Left cardiac atrium (tissue), 4 donors: ENCODE measurements at places on chromosomes 12 and 14.

DNA sequence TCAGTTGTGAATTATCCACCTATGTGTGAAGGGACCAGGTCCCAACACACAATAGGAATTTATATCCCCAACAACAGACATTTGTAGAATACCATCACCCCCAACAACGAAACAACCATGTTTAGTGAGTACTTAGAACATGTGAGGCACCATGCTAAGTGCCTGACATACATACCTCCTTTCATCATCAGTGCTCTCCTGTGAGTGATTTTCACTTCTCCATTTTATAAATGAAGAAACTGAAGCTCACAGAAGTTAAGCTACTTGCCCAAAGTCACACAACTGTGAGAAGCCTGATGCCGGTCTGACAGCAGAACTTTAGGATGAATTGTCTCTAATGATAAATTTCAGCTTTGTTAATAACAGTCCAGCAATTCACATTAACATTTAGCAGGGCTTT is 35.4 kb downstream of the SPTB start:
- DNase-seq = no peak

DNA sequence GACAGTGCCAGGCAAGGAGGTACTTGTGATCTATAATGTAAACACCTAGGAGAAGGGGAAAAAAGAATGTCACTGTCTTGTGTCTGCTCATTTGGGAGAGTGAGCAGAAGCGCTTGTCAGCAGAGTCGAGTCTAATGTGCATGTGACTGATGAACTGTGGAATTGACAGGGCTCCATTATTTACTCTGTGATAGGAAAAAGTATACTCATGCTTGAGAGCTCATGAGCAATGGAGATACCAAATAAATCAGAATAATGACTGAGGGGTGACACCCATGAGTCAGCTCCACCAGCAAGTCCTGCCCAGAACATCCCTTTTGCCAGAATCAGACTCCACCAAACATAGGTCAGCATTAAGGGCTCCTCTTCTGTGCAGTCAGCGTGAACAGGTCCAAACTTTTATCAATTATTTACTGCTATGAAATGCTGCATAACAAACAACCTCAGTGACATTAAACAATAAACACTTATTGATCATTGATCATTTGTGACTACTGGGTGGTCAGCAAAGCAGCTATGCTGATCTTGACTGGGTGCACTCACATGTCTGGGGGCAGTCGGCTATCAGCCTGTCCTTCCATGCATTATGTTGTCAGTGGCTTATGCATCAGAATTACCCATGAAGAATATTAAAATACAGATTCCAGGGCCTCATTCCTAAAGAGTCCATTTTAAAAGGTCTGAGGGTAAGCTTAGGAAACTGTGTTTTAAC is 29.2 kb upstream of the WSCD2 start:
- DNase-seq = no peak

- DNase-seq = no peak
These were observed 74.0 kb downstream of the FERMT2 start for GRCh38 chr14:52876806-52877205.

- DNase-seq = no peak
These were observed 53.8 kb downstream of the GXYLT1 start for GRCh38 chr12:42090899-42091298.

GRCh38 chr14:92696366-92696765 is 52.1 kb downstream of the LGMN start:
- DNase-seq = no peak

GRCh38 chr14:24277606-24278321 is 6.4 kb upstream of the RABGGTA start:
- DNase-seq = no peak

- no peak for DNase-seq
These were observed 1.2 kb downstream of the PPP1CC start for GRCh38 chr12:110741341-110742095.

DNA sequence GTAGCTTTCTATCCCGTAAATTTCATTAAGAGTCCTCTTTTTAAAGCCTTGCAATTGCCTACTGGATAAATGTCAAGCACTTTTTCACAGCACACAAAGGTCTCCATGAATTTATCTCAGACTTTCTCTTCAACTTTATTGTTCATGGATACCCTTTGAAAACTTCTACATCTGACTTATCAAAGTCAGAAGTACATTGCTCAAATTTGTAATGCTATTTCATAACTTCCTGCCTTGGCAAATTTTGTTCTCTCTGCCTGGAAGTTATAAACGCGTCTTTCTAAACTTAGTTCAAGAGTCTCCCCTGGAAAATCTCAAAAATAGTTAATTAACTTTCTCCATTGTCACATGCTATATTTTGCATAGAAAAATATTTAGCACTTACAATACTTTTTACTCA is 55.9 kb upstream of the RERGL start:
- no peak for DNase-seq

- DNase-seq = no peak
These were observed 31.6 kb downstream of the NDUFA12 start for GRCh38 chr12:94971923-94972322.

GRCh38 chr14:90576981-90577660 is 180.3 kb downstream of the CALM1 start:
- no peak for DNase-seq

DNA sequence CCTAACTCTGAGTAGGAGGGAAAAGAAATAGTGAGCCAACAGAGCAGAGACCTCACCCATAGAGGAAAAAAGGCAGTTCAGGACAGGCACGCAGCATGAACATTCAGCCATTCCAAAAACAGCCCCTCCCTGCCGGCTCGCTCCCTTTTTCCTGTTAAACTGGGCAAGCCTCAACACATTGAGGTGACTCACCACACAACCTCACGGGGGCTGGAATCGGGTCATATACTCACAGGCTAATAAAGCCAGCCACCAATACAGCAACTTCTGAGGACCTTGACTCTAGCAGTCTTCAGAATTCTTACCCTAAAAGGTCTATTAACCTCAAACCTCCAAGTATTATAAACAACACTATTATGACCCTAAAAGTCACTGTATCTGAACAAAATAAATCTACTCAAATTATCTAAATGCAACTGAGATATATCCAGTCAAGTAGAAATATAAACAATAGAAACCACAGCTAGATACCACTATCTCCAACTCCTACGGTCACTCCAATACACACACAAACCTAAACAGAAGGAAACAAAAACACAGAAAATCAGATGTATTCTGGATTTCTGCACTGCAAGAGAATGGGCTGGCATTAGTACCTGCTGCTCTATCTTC is 6.3 kb downstream of the YBX3 start:
- DNase-seq = peak; percentile 90

- peak; percentile 85 for DNase-seq
These were observed 115.9 kb upstream of the TBX3 start for GRCh38 chr12:114799574-114800487.

DNA sequence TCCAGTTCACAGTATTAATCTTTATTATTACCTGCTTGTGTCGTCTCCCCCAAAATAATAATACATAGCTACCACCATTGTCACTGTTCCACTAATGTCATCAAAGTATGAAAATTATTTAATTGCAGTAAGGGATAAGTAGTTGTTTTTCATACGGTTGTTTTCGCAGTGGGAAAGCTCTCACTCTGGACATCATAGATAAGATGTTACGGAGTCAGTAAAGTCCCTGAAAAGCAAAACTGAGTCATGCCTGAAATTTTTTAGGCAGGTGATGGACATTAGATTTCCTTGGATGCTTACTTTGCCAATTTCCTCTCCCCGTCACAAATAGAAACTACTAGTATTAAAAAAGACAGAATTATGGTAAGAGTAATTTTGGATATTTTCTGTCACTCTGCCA is 13.2 kb downstream of the PNP start:
- no peak for DNase-seq

DNA sequence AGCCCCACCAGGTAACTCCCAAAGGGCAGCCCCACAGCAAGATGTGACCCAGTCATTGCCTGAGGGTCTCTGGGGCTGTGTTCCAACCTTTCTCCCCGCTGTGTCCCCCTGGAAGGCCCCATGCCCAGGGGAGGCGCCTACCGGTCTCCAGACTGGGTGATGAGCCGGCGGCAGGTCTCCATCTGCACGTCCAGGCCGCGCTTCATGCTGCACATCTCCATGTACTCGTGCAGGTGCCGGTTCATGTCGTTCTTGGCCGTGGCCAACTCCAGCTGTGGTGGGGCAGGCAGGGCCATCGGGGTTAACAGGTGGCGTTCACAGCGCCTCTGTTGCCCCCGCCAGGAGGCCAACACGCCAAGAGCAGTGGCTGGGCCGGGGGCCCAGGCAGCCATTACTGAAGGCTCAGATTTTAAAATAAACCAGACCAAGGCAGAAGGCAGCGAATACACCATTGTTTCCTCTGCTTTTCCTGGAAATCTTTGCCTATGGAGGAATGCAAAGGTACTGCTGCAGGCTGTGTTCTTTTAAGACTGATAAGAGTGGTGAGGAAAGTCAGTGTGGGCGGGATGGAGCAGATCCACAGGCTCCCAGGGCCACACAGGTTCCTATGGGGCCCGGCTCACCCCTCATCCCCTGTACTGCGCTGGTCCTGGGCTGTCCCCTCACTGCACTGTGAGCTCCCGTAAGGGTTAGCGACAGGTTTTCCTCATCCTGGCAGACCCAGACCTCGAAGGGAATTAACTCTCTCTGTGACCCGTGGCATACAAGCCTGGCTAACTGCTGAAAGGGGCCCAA is 7.3 kb downstream of the GAPDH start:
- DNase-seq = peak; percentile 42

GRCh38 chr14:67570453-67570852 is 29.6 kb downstream of the PIGH start:
- DNase-seq = no peak

GRCh38 chr14:28515571-28515970 is 251.0 kb upstream of the FOXG1 start:
- DNase-seq = no peak

- DNase-seq = no peak
These were observed 131.9 kb upstream of the SLC38A2 start for GRCh38 chr12:46504494-46504893.

GRCh38 chr12:7150356-7150755 is 20.2 kb downstream of the CLSTN3 start:
- DNase-seq = no peak

DNA sequence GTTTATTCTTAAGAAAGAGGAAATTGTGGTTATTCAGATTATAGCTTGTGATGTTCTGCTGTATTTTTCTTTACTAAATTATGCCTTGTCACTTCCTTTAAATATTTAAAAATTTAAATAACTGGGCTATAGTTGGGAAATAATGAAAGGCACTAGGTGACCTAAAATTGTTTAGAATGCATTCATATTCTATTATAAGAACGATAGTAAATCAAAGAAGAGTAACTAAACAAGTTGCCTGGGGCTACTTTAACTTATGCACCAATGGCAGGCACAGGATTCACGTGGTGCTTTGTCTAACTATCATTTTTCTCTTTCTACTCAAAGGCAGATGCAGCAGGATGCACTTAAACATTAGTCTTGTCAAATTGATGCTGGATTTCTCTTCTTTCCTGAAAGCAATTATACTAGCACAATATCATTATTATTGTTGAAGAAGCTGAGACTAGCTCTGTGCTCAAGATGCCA is 190.7 kb upstream of the PPFIA2 start:
- no peak for DNase-seq

DNA sequence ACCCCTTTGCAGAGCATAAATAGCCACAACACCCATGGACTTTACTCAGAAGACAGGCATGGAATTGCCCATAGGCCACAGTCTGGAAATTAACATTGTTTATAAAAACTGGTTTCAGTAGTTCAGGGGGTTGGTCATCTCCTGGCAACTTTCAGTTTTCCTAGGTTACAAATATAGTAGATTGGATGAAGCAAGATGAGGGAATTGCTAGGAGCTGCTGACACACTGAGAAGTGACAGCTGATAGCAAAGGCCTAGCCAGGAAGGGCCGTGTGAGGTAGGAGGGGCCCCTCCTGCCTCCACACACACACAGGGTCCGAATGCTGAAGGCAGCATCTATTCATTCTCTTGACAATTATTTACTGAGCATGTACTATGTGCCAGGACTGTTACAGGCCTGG is 8.3 kb downstream of the GALNT16 start:
- DNase-seq = no peak

DNA sequence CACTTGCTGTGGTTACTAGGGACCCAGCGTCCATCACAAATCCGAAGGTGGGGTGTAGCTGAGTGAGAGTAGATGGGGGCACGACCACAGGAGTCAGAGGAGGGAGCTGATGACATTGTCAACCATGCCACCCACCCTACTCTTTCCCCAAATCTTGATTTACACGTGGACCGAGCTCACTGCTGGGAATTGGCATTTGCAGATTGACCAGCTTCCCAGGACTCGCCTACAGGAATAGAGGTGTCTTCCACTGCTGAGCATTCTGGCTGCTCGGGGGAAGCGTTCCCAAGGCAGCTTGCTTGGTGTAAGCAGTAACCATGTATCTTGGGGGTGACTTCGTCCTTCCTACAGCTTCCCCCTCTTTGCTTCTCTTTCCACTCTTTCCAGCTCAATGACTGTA is 353 bp upstream of the PTPRR start:
- DNase-seq = no peak

GRCh38 chr12:30063435-30063945 is 279.7 kb upstream of the TMTC1 start:
- DNase-seq = no peak

- DNase-seq = no peak
These were observed 577 bp upstream of the TPCN1 start for GRCh38 chr12:113220593-113221180.

DNA sequence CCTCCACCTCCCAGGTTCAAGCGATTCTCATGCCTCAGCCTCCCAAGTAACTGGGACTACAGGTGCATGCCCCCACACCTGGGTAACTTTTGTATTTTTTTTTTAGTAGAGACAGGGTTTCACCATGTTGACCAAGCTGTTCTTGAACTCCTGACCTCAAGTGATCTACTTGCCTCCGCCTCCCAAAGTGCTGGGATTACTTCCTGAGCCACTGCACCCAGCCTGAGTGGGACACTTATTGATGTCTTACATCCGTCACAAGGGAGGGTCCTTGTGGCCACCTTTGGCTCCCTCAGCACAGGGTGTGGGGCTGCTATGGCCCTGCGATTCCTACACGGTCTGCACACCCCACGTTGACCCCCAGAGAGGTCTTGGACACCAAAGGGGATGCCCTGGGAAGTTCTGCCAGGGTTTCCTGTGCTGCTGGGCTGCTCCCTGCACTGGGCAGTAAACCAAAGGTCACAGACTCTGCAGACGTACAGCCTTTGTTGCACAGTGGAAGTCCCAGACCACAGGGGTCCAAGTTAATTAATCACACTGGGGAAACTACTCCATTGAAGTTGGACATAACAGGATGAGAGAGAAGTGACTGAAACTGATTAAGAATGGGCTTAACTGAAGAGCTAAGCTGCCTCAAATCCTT is 95.7 kb downstream of the SAMD4A start:
- no peak for DNase-seq
